T-helper 17 cell (primary cell): ENCODE measurements at places on chromosomes 7 and 10. TPM values are rescaled to one million over a fixed set of nuclear protein-coding genes. Genes with fewer than 3 reads are reported as not detected.

The ZNF736 gene
- total RNA-seq: 19.6 TPM

The HHEX gene
- total RNA-seq: 3.9 TPM

The OR2AE1 gene
- not detected for total RNA-seq

DNA sequence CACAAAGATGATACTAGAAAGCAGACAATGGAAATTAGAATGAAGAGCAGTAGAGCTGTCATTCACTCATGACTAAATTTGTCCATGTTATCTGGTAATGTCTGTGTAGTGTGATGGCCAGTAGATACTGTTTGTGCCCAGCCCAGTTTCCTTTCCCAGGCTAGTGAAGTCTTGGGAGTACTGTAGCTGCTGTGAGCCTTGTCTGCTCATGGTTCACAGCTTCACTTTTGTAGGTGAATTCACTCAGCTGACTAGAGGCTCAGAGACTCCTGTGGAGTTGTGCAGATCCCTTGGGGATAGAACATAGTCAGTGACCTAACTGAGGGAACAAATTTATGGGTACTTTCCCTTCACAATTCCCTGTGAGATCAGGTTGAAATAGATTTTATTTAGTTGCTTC, 572.5 kb downstream of the ARL4A start:
- no peak overlapping the region for H3K27ac ChIP-seq
- H3K4me1 ChIP-seq: peaks cover 2% of the 10 kb centered on the region
- DNase-seq: no peak
- H3K4me3 ChIP-seq: no peak overlapping the region

GRCh38 chr10:121609426-121610380, 11.5 kb upstream of the FGFR2 start:
- H3K4me3 ChIP-seq: no peak overlapping the region
- H3K27ac ChIP-seq: no peak overlapping the region
- DNase-seq: no peak
- H3K4me1 ChIP-seq: no peaks in the 10 kb centered on the region
- peaks cover 37% of the 10 kb centered on the region for H3K27me3 ChIP-seq
